ENCODE measurements at places on chromosomes 4 and X.

GRCh38 chrX:69844636-69845035, 205.1 kb downstream of the AWAT2 start:
- DNase-seq = no peak

DNA sequence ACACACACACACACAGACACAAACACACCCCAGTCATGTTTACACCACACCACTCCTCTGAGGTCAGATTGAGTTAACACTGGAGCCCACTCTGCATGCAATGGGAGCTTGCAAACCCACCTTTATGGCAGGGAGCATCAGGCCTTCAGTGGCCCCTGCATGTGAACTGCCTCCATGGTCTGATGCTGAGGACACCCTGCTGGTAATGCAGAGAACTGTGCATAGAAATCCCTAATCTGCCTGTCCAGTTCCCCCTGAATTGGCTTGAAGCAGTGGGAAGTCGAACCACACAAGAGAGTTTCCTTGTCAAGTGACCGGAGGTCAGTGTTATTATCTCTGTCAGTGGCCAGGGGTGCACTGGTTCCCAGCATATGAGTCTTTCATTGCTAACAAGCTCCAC, 59.8 kb downstream of the ANOS1 start:
- no peak for DNase-seq

GRCh38 chr4:169272265-169272886, 1.6 kb upstream of the SH3RF1 start:
- no peak for DNase-seq

- DNase-seq = no peak
Observed at GRCh38 chrX:29487714-29488113, 727.6 kb upstream of the MAGEB2 start.

GRCh38 chr4:113116414-113117357, 67.2 kb downstream of the ANK2 start:
- no peak for DNase-seq

- no peak for DNase-seq
Observed at GRCh38 chrX:111585337-111585736, 73.9 kb downstream of the SERTM2 start.

GRCh38 chr4:78902298-78902697, 36.9 kb downstream of the PAQR3 start:
- no peak for DNase-seq

GRCh38 chr4:115229873-115230272, 116.5 kb upstream of the NDST4 start:
- DNase-seq = no peak

DNA sequence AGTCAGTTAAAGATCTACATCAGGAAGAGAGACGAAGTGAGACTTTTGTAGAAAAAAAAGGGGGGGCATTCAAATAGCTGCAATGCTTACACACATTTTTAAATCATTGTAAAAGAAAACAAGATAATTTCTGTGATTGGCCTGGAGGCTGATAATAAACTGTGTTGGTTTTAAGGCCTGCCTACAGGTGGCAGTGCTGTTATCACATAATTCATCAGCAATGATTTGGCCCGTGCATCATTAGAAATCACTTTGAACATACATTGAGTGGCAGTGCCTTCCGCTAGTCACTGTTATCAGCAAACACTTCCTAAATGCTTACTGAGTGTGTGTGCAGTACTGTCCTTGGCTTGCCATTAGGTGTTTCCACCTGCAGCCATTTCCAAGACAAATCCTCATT, 831.9 kb downstream of the TRIML1 start:
- no peak for DNase-seq

Data from cortex of kidney (tissue), 1 donor.